T-cell (primary cell): ENCODE measurements at places on chromosomes 7 and 10. TPM values are rescaled to one million over a fixed set of nuclear protein-coding genes. Genes with fewer than 3 reads are reported as not detected.

The ACBD7 gene
- total RNA-seq = 0.35 TPM

The CDHR3 gene
- total RNA-seq = 11.1 TPM

The HYAL4 gene
- total RNA-seq = not detected

GRCh38 chr7:120307991-120308545 lies 35.1 kb downstream of the KCND2 start:
- no peak overlapping the region for H3K27ac ChIP-seq
- no peaks in the 10 kb centered on the region for H3K27me3 ChIP-seq
- H3K36me3 ChIP-seq = no peaks in the 10 kb centered on the region
- no peak overlapping the region for H3K4me3 ChIP-seq

DNA sequence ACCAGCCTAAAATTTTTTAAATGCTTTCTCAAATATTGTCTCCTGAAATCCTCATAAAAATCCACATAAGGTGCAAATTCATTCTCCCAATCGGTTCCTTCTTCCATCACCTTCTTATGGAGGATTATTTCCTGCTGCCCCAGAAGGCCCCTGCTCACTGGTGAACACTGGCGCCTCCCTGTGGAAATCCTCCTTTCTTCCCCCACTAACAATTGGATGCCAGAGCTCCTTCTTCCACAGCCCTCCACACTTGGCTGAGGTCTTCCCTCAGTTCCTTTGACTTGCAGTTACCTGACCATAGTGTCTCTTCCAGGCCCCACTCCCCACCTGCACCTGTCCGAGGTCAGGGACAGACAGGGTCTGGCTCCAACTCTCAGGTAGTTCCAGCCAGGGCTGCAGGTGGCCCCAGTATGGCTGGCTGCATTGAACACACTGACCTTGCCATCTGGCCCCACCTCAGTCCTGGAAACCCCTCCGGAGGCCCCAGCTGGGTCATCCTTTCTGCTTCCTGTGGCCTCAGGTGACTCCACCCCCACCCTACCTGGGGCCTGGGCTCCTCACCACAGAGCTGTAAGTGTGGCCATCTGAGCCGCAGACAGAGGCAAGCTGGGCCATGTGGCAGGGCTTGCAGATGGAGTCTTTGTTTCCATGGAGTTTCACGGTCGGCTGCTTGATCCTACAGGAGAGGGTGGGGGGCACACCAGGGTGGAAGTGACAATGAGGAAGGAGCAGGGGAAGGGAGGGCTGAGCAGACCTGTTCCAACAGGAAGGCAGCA lies 18.4 kb downstream of the SPOCK2 start:
- H3K27me3 ChIP-seq = no peaks in the 10 kb centered on the region
- H3K4me3 ChIP-seq = no peak overlapping the region
- peaks cover 17% of the 10 kb centered on the region for H3K36me3 ChIP-seq
- no peak for DNase-seq
- H3K4me1 ChIP-seq = no peaks in the 10 kb centered on the region

GRCh38 chr10:121524157-121524817 lies 74.0 kb downstream of the FGFR2 start:
- H3K27ac ChIP-seq = no peak overlapping the region
- no peak for DNase-seq
- H3K4me3 ChIP-seq = no peak overlapping the region
- H3K27me3 ChIP-seq = no peaks in the 10 kb centered on the region
- no peaks in the 10 kb centered on the region for H3K36me3 ChIP-seq

GRCh38 chr7:90629297-90629918 lies 33.3 kb downstream of the CDK14 start:
- no peaks in the 10 kb centered on the region for H3K36me3 ChIP-seq
- H3K27me3 ChIP-seq = no peaks in the 10 kb centered on the region
- H3K4me1 ChIP-seq = no peaks in the 10 kb centered on the region
- H3K4me3 ChIP-seq = no peak overlapping the region

DNA sequence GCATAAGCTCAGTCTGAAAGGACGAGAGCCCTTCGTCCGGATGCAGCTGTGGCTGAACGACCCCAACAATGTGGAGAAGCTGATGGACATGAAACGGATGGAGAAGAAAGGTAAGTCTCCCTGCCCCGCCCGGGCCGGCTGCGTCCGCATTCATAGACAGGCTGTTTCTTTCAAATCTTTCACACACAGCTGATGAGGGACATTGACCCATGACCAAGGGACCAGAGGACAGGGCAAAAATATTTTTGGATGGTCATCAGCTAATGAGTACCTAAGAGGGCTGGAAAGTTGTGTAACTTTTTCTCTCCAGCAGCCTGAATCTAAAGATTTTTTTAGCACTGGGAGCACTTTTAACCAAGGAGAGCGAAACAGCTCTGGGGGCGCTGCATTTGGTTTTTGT lies 52.5 kb upstream of the SH2B2 start:
- no peak overlapping the region for H3K4me3 ChIP-seq
- H3K27me3 ChIP-seq = no peaks in the 10 kb centered on the region
- DNase-seq = no peak
- no peak overlapping the region for H3K27ac ChIP-seq
- peaks cover 7% of the 10 kb centered on the region for H3K36me3 ChIP-seq
- no peaks in the 10 kb centered on the region for H3K4me1 ChIP-seq

GRCh38 chr10:20856484-20856883 lies 40.6 kb downstream of the NEBL start:
- no peak for DNase-seq
- H3K4me1 ChIP-seq = no peaks in the 10 kb centered on the region
- H3K4me3 ChIP-seq = no peak overlapping the region
- H3K27me3 ChIP-seq = no peaks in the 10 kb centered on the region
- H3K36me3 ChIP-seq = no peaks in the 10 kb centered on the region

DNA sequence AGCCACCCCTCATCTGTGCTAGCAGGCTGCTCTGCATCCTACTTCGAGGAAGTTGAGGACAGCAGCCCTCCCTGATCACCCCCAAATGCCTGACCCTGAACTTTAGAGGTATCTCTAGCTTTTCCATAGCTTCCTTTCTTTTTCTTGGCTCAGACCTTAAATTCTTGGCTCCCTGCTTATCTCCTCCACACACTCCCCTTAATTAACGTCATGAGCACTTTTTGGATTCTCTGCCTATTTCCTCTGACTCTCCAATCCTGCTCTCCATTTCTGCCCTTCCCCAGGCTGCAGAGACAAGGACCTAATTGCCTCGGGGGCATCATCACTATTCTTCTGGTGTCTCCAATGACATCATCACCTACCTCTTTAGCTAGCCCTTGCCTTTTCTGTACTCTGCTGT lies 40.8 kb upstream of the SEC61G start:
- no peak overlapping the region for H3K27ac ChIP-seq
- H3K4me3 ChIP-seq = no peak overlapping the region
- H3K4me1 ChIP-seq = no peaks in the 10 kb centered on the region
- H3K36me3 ChIP-seq = no peaks in the 10 kb centered on the region
- DNase-seq = no peak
- H3K27me3 ChIP-seq = peaks cover 9% of the 10 kb centered on the region

- DNase-seq = no peak
- no peak overlapping the region for H3K4me3 ChIP-seq
- no peaks in the 10 kb centered on the region for H3K4me1 ChIP-seq
- no peaks in the 10 kb centered on the region for H3K36me3 ChIP-seq
These were observed 747.3 kb upstream of the CELF2 start for GRCh38 chr10:10270126-10271050.

DNA sequence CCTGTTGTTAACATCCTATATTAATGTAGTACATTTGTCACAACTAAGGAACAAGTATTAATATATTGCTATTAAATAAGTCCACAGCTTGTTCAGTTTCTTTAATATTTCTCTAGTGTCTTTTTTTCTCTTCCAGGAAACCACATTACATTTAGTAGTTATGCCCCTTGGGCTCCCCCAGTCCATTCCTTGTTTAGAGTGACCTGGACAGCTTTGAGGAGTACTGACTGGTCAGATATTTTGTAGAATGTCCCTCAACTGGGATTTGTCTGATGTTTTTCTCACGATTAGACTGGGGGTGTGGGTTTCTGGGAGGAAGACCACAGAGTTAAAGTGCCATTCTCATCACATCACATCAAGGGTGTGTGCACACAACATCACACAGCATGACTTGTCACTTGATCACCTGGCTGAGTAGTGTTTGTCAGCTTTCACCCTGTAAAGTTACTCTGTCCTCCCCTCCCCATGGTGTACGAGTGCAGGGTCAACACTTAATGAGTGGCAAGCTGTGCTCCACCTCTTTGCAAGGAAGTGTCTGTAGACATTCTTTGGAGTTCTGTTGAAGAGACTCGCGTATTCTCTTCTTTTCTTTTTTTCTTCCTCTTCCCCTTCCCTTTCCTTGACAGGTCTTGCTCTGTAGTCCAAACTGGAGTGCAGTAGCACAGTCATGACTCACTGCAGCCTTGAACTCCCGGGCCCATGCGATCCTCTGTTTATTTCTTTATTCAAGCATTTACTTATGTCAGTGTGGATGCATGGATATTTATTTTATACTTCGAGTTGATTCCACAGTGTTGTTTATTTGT lies 10.2 kb downstream of the LMTK2 start:
- peaks cover 6% of the 10 kb centered on the region for H3K36me3 ChIP-seq
- no peak overlapping the region for H3K27ac ChIP-seq
- no peak overlapping the region for H3K4me3 ChIP-seq

GRCh38 chr7:43248961-43249822 lies 136.7 kb downstream of the HECW1 start:
- no peak for DNase-seq
- H3K4me3 ChIP-seq = no peak overlapping the region
- no peaks in the 10 kb centered on the region for H3K36me3 ChIP-seq
- H3K27ac ChIP-seq = no peak overlapping the region
- H3K27me3 ChIP-seq = peaks cover 16% of the 10 kb centered on the region

GRCh38 chr10:59825932-59826331 lies 72.7 kb upstream of the MRLN start:
- no peak for DNase-seq
- H3K27ac ChIP-seq = no peak overlapping the region
- H3K4me3 ChIP-seq = no peak overlapping the region
- H3K36me3 ChIP-seq = peaks cover 22% of the 10 kb centered on the region
- no peaks in the 10 kb centered on the region for H3K4me1 ChIP-seq
